ENCODE measurements at places on chromosomes 7 and 10.
A peak's percentile ranks its signal among the peaks of the same experiment; 100 is the strongest.

DNA sequence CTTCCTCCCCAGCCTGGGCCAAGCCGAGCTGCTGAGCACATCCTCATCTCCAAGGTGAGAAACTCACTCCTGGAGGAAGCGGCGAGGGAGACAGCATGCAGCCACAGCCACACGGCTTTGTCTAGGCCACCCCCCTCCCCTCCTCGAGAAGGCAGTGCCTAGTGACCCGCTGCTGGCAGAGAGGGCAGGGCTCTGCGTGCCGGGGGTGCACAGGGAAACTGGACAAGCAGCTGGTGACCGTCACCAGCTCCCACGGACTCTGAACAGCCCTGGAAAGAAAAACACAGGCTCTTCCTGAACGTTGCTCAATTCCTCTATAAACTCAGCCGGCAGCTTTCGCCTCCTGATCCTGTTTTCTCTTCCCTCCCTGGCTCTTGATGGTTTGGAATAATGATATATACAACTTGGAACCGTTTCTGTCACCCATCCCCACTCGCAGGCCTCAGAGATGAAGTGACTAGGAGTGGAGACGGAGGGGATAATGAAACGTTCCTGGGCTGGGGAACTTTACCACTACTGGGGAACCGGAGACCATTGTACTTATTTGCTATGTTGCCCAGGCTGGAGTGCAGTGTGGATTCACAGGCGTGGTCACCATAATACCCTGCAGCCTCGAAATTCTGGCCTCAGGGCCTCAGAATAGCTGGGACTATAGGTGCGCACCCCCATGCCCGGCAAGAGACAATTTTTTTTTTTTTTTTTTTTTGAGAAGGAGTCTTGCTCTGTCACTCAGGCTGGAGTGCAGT, 19.3 kb downstream of the PAPOLB start:
- no peak for DNase-seq

GRCh38 chr10:21078410-21079329, 181.6 kb upstream of the NEBL start:
- DNase-seq: peak; percentile 15

DNA sequence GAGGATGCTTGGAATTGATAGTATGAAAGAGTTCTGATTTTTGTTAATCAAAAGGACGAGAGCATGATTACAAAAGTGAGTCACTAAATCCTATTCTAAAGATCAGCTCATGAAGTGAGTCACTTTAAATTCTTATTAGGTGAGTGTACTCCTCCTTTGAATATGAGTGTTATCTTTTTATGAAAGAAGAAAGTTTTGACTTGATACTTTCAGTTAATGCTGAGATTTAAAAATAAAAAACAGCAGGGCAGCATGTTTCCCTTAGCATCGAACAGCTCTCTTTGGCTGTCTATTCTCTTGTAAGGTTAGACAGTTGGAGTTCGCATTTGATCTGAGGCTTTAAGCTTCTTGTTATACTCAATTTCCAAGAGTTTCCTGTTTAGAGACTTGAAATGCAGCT, 222.0 kb downstream of the TWIST1 start:
- DNase-seq: no peak

DNA sequence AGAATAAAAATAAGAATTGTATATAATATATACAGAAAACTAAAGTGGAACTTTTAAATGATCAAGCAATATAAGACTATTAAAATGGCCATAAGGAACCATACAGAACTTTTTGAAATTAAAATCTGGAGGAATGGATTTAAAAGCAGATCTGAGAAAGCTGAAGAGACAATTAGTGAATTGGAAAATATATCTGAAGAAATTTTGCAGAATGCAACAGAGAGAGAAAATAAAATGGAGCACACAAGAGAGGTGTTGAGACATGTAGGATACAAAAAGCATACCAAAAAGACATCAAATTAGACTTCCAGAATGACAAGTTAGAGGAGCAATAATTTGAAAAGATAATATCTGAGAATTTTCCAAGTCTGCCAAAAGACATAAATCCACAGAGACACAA, 169.6 kb downstream of the VTI1A start:
- no peak for DNase-seq

- no peak for DNase-seq
Measured at GRCh38 chr10:69403519-69403918, 13.2 kb downstream of the TACR2 start.

GRCh38 chr10:92640107-92640506, 47.2 kb downstream of the KIF11 start:
- DNase-seq: no peak

GRCh38 chr10:80459047-80459865, 5.1 kb downstream of the TSPAN14 start:
- DNase-seq: peak; percentile 69

- no peak for DNase-seq
Measured at GRCh38 chr10:128922172-128922571, 544.9 kb upstream of the MGMT start.

DNA sequence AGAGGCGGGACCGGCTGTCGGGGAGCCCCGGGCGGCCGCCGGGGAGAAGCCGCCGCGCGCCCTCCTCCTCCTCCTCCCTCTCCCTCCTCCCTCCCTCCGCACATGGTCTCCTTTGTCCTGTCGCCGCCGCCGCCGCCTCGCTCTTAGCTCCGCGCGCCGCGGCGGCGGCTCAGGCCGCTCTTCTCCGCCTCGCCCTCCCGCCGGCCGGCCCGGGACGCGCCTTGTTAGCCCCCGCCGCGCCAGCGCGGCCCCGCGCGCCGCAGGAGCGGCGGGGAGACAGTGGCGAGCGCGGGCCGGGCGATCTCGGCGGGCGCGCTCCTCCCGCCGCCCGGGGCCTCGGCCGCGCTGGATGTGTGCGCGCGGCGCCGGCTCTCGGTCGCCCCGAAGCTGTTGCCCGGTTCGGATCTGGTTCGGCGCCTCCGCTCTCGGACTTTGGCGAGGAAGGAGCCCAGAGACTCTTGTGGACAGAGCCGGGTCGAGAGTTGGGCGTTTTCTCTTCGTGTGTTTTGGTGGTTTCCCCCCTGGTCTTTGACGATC, 437.4 kb upstream of the GALNT17 start:
- no peak for DNase-seq

DNA sequence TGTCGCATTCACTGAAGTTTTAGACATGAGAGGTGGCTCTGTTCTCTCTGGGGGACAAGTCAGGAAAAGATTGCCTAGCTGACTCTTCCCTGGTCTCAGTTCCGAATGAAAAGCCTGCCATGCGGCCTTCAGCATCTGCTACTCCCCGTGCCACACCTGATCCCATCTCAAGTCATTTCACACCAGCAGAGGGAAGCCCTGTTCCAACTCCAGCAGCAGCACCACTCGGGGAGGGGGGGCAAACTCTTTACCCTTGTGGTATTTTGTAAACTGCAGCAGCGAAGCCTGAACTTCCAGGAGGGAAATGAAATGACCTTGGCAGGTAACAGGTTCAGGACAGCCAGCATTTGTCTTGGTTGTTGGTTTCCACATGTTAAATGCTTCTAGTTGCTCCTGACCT, 13.8 kb downstream of the LRRC4 start:
- DNase-seq: no peak

DNA sequence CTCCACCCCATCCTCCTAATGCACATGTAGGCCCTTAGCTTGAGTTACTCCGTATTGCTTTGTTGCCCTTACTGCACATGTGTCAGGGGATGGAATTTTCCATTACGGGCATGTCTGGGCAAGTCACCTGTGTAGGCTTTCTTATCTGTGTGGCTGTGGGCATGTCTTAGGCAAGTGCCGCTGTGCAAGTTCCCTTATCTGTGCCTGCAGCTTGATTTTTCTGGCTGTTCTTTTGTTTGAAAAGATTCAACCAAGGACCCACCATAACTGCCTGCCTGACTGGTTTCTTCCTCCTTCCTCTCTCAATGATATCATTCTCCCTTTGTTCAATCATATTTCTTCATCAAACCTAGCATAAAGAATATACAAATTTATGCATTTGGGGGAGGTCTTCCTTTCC, 88.5 kb downstream of the AKR1D1 start:
- no peak for DNase-seq

- DNase-seq: peak; percentile 33
Measured at GRCh38 chr7:150378115-150378852, 846 bp upstream of the ZNF775 start.

DNA sequence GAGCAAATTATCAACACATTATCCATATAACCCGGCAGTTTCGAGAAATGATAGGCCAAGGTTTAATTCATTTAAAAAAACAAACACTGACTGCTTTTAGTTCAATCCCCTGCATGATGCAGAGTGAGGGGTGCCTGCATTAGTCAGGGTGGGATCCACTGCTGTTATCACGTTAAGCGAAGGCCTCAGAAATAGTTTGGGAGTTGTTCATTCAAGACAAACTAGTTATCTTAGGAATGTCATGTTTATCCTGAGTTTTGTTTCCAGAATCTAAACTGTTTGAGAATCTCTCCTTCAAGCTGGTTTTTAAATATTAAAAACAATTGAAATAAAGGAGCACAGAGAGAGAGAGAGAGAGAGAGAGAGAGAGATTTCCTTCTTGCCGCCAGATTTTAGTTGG, 36.6 kb upstream of the PFKP start:
- no peak for DNase-seq

GRCh38 chr10:22643116-22643515, 71.3 kb downstream of the PIP4K2A start:
- DNase-seq: no peak

- no peak for DNase-seq
Measured at GRCh38 chr10:132716691-132717490, 69.1 kb downstream of the NKX6-2 start.

GRCh38 chr10:124645467-124646095, 98.6 kb downstream of the FAM53B start:
- DNase-seq: no peak

DNA sequence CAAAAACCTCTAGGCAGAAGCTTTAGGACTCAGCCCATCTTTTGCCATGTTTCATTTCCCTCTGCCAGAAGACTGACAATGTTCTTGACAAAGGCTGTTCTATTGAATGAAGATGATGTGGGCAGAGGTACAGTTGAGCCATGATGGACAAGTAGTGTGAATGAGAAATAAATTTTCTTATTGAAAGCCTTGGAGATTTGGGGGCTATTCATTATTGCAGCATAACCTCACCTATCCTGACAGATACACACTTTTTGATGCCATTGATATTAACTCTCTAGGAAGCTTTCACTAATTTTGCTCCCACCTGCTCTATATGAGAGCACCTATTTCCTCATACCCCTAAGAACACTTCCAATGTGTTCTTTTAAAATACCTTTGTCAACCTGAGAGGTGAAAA, 36.9 kb upstream of the HPS1 start:
- no peak for DNase-seq

- no peak for DNase-seq
Measured at GRCh38 chr7:152351168-152351567, 84.6 kb downstream of the KMT2C start.

GRCh38 chr10:133279326-133280226, 2.9 kb upstream of the ADAM8 start:
- no peak for DNase-seq

- DNase-seq: no peak
Measured at GRCh38 chr10:91602449-91602848, 30.4 kb downstream of the PPP1R3C start.

DNA sequence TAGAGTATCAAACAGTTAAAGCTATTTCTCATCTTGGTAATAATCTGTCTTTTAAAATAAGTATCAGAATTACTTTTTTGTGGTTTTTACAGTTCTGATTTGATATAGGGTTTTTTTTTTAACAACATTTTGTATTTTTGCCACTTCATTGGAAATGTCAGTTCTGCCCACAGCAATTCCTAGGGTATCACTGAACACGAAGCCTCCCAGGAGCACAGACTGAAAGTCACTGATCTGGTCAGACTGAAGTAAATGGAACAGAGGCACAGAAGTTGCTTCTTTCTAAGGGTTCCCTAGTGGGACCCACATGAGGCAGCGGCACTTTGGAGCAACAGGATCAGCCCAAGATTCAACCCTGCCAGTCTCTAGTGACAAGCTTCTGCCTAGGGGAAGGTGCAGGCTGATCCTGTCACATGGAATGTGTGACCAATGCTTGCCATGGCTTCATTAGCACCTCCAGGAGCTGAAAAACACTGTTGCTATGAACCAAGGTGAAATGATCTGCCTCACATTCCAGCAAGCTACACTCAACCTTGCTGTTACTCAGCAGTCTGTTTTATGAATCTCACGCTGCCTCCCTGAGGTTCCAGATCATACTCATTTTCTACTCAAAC, 273.4 kb upstream of the CSTF2T start:
- no peak for DNase-seq

- no peak for DNase-seq
Measured at GRCh38 chr10:130339911-130340310, 203.7 kb downstream of the GLRX3 start.

GRCh38 chr7:94062372-94062771, 58.2 kb upstream of the BET1 start:
- no peak for DNase-seq

DNA sequence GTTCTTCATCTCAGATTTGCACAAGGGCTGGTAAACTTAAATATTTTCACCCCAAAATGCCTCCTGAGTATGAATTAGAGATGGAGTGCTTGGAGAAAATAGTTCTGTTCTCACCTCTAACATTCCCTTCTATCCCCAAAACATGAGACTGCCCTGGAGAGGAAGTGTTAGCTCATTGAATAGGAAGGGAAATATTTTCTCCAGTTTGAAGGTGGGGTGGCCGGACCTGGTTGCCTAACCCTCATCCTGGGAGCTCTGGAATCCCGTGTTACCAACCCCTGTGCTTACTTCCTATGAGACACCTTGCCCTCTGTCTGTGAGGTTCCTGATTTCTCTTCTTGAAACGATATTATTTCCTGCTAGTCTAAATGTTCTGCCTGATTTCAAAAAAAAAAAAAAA, 779 bp downstream of the IFIT2 start:
- peak; percentile 34 for DNase-seq

- DNase-seq: no peak
Measured at GRCh38 chr7:123583821-123584220, 17.8 kb upstream of the ASB15 start.

DNA sequence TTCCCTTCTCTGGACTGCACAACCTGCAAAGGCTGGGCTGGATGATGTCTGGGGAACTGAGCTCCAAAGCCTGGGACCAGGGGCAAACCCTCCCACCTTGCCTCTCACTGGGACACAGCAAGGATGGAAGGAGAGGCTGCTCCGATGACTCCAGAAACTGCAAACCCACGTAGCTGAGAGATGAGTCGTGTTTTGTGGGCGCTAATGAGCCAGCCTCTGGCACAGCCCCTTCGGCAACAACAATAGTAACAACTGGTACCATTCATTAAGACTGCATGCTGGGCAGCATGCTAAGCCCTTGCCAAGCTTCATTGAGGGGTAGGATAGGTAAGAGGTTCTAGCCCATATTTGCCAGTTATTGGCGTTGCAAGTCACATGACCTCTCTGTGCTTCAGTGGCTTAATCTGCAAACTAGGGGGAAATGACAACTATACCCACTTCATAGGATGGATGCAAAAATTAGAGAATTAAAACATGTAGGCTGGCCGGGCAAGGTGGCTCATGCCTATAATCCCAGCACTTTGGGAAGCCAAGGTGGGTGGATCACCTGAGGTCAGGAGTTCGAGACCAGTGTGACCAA, 145.9 kb downstream of the SH3PXD2A start:
- no peak for DNase-seq

DNA sequence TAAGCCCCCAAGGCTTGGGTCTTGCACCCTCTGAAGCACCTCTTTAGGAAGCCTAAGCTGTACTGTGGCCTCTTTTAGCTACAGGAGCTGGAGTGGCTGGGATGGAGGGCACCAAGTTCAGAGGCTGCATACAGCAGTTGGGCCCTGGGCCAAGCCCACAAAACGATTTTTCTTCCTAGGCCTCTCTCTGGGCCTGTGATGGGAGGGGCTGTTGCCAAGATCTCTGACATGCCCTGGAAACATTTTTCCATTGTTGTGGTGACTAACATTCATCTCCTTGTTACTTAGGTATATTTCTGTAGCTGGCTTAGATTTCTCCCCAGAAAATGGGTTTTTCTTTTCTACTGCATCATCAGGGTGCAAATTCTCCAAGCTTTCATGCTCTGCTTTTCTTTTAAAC, 375.7 kb upstream of the NPSR1 start:
- DNase-seq: no peak

Measured in hematopoietic multipotent progenitor cell treated with erythropoietin and hydrocortisone succinate and interleukin-3 and kit ligand, for 17 days (in vitro differentiated cells).